Naive thymus-derived CD8-positive, alpha-beta T cell (primary cell): ENCODE measurements at places on chromosomes 1 and 21.

GRCh38 chr21:36265431-36265830 is 54.6 kb upstream of the MORC3 start:
- no peak for DNase-seq

DNA sequence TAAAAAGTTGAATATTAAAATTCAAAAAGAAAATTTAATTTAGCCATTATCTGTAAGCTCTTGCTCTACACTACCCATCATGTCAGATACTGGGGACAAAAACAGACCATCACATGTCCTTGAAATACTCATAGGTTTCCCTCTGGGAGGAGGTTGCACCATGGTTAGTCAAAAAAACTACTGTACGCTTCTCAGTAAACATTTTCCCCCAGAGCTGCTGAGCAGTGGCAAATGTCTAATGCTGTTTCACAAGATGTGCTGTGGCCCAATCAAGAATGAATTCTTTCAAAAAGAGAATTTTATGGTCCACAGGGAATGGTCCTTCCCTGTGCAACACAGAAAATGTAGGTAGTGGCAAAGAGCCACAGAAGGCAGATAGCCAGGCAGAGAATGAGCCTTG is 6.1 kb downstream of the SLC25A24 start:
- DNase-seq, result no peak

- no peak for DNase-seq
These were observed 109.2 kb downstream of the TTLL7 start for GRCh38 chr1:83889707-83890106.

GRCh38 chr1:10388387-10388715 is 10.5 kb upstream of the PGD start:
- DNase-seq, result no peak

DNA sequence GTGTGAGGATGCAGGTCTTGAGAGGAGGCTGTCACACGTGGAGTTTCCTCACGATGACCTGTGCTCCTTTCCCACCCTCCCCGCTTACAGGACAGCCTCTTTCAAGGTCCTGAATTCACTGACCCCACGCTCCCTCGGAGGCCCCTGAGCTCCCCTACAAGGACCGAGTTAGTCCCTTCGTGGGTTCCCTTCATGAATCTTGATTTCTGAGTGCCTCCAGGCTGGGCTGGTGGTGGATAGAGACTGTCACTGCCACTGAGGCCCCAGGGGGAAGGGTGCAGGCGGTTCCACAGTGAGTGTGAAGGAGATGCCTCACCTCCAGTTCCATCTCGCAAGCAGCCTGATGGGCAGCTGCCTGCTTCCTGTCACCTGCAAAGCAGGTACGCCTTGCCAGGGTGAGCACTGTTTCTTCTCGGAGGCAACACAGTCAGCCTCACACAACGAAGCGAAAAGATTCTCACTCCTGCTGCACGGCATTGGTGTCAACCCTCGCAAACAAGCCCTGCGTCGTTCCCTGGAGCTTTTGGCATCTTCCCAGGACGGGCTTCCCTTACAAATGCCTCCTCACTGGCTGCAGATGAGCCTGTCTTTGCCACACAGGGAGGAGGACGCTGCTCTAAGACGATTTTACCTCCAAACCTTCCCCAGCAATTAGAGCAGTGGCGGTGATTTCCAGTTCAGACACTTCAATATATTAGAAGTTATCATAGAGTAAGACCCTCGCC is 26.7 kb upstream of the PCP4 start:
- DNase-seq, result no peak

GRCh38 chr1:100134872-100135271 is 1.9 kb downstream of the TRMT13 start:
- no peak for DNase-seq
